ENCODE measurements at places on chromosomes 16 and 17. TPM values are rescaled to one million over a fixed set of nuclear protein-coding genes. Genes with fewer than 3 reads are reported as not detected.

The SERPINF2 gene
- 0.19 TPM for total RNA-seq

- no peak for DNase-seq
Observed at GRCh38 chr17:46892192-46892703, 30.7 kb upstream of the GOSR2 start.

- DNase-seq: no peak
Observed at GRCh38 chr17:50913120-50913519, 47.0 kb upstream of the TOB1 start.

DNA sequence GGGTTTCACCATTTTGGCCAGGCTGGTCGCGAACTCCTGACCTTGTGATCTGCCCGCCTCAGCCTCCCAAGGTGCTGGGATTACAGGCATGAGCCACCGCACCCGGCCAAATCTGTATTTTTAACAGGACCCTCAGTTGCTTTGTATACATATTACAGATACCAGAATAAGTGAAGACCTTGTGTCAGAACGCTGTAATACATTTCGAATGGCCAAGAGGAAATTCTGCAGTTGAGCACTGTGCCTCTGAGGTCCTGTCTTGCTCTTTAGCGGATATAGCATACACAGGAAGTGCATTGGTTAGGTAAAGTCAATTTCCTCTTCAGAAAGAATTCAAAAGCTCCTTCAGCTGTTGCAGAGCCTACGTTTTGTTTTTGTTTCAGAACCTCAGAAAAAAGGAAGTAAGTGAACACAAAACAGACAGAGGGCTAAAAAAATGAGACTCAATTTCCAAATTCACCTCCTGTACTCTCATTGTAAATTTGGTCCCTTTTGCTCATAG, 15.7 kb downstream of the CRLF3 start:
- DNase-seq: no peak

GRCh38 chr16:84764970-84765369, 54.8 kb upstream of the CRISPLD2 start:
- no peak for DNase-seq

DNA sequence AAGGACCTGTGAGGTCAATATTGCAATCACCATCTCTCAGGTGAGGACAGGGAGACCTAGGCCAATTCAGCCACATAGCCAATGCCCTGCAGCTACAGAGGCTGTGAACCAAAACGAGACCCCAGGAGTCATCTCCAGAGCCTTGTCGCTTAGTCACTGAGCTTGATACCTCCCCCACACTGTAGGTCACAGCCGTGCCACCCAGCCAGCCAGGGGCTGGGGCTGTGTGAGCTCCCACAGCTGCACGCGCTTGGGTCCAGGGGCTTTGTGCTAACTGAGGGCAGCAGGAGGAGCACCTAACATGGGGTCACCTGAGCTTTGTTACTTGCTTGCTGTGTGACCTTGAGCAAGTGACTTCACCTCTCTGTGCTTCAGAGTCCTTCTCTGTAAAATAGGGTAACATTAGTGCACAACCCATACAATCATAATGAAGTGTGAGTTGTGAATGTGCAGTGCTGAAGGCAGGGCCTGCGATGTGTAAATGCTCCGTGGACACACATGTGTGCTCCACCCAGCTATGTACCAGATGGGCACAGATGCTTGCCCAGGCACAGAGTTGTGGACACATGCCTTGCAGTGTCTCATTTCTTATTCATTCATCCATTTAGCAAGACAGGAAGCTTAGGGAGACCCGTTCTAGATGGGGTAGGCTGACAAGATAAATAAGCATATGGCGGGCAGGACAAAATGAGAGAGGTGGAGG, 25.9 kb downstream of the SBK1 start:
- DNase-seq: no peak

DNA sequence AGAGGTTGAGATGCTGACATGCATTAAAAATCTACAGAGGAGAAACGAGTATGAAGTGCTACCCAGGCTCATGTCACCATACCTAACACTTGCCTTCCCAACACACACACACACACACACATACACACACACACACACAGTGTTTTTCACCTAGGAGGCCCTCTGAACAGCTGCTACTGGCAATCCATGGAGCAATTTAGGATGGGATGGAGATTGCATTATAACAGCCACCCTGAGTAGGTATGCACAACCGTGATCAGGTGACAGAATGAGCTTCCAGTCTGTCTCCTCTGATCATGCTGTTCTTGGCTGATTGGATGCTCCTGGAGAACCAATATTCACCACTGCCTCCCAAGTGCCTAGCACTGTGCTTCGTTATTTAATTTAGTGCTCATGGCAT, 528.5 kb upstream of the CDH5 start:
- no peak for DNase-seq

GRCh38 chr17:76501827-76502307, 644 bp upstream of the RHBDF2 start:
- DNase-seq: no peak
